ENCODE measurements at places on chromosomes 11 and 22.

GRCh38 chr11:70873736-70874412 lies 378.5 kb downstream of the SHANK2 start:
- no peak for DNase-seq

DNA sequence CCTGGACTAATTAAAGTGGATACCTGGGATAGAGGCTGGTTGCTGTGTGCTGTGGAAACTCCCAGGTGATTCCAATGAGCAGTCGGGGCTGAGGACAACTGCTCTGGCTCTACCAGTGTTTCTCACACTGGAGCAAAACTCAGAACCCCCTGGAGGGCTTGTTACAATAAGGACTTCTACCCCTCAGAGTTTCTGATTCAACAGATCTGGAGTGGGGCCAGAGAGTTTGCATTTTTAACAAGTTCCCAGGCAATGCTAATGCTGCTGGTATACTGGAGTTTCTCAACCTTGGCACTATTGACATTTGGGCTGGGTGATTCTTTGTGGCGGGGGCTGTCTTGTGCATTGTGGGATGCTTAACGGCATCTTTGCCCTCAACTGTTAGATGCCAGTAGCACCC lies 353.7 kb downstream of the MIAT start:
- DNase-seq, result no peak

DNA sequence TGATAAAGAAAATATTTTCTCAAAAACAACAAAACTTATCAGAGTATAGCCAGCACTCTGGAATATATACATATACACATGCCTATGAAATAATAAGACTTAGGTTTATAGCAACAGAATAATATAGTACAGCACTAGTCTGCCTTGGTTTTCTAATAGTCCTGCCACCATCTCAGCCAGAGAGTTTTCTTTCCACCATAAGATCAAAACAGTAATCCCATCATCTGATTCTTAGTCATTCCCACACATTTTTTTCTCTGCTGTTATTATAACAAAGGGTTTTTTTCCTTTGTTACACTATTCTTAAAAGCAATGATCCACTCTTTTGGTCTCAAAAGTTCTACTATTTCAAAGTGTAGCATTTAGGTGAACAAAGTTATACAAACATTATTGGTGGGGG lies 15.1 kb downstream of the MTMR2 start:
- no peak for DNase-seq

- DNase-seq, result no peak
Observed at GRCh38 chr11:102760344-102761035, 19.9 kb downstream of the MMP10 start.

- DNase-seq, result no peak
Observed at GRCh38 chr11:73475549-73476095, 99.4 kb downstream of the RELT start.
